ENCODE measurements at places on chromosomes 5 and 9. TPM values are rescaled to one million over a fixed set of nuclear protein-coding genes. Genes with fewer than 3 reads are reported as not detected.

DNA sequence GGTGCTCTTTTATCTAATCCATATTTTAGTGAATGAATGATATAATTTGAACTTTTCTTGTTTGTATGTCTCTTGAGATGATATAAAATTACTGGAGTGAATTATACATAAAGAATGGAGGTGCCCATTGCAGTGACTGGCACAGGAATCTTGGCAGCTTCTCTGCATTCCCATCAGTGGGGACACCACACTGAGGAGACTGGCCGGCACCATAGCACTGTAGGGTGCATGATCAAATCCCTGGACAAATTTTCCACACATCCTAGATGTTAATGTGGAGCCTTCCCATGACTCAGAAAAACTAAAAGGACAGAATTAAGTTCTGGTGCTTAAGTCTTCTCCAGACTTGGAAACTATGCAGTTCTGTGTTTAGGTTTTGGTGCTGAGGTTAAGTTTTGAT is 124.1 kb downstream of the CEP120 start:
- no peak overlapping the region for H3K4me3 ChIP-seq
- H3K27ac ChIP-seq = no peak overlapping the region
- H3K27me3 ChIP-seq = no peaks in the 10 kb centered on the region
- no peaks in the 10 kb centered on the region for H3K4me1 ChIP-seq
- DNase-seq = no peak
- H3K36me3 ChIP-seq = no peaks in the 10 kb centered on the region

DNA sequence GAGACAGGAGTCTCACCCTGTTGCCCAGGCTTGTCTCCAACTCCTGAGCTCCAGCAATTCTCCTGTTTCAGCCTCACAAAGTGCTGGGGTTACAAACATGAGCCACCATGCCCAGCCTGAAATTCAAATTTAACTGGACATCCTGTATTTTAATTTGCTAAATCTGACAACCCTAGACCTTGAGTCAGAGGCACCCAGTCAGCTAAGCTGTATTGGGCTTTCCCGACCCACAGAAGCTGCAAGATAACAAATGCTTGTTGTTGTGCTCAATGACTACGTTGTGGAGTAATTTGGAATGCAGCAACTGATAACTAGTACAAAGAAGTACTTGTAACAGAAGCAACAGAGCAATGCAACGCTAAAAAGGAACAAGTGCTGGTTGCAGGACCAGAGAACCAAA is 533.1 kb downstream of the NTRK2 start:
- peak; percentile 92 for DNase-seq
- H3K27ac ChIP-seq = no peak overlapping the region
- H3K4me3 ChIP-seq = no peak overlapping the region
- no peaks in the 10 kb centered on the region for H3K36me3 ChIP-seq

Gene FGD3
- total RNA-seq = not detected

Gene DOCK2
- total RNA-seq = 3.6 TPM

DNA sequence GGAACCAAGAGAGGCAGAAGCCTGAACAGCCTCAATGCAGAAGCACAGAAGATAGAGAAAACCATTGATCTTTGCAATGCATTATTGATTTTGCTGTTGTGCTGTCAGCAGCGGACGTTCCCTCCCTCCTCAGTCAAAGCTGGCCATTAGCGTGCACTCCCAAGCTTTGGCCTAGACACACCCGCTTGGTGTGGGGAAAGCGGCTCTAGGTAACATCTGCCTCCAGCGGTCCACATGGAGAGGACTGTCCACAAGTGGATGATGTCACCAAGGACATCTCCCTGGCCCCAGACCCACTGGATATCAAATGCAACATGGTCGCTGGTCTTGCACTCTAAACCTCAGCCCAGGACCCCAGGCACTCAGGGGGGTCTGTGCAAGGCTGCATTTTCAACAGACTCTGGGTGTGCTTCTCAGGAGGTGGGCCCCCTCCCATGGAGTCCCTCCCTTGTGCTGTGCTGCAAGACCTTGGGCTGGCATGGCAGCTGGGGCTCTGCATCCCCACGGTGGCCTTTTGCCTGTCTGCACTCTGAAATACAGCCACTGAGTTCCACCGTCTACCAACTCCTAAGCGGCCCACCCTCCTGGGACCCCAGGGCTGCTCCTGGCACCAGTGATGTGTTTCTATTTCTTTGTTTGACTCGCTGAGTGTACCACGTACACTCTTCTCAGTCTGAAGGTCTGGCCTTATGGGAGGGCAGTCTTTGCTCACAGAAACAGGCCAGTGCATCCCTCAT is 1.9 kb downstream of the SEMA4D start:
- no peak overlapping the region for H3K27ac ChIP-seq
- H3K36me3 ChIP-seq = no peaks in the 10 kb centered on the region
- peaks cover 2% of the 10 kb centered on the region for H3K27me3 ChIP-seq

GRCh38 chr9:97981846-97982682 is 1.1 kb upstream of the ANP32B start:
- H3K4me1 ChIP-seq = peaks cover 2% of the 10 kb centered on the region
- DNase-seq = peak; percentile 21
- H3K4me3 ChIP-seq = peak overlapping the region; percentile 50
- H3K36me3 ChIP-seq = no peaks in the 10 kb centered on the region
- no peaks in the 10 kb centered on the region for H3K27me3 ChIP-seq
- H3K27ac ChIP-seq = peak overlapping the region; percentile 62

GRCh38 chr9:116209414-116210116 is 56.0 kb downstream of the PAPPA start:
- H3K27me3 ChIP-seq = no peaks in the 10 kb centered on the region
- peaks cover 2% of the 10 kb centered on the region for H3K4me1 ChIP-seq
- no peak overlapping the region for H3K27ac ChIP-seq
- H3K4me3 ChIP-seq = no peak overlapping the region
- DNase-seq = no peak
- H3K36me3 ChIP-seq = peaks cover 2% of the 10 kb centered on the region

DNA sequence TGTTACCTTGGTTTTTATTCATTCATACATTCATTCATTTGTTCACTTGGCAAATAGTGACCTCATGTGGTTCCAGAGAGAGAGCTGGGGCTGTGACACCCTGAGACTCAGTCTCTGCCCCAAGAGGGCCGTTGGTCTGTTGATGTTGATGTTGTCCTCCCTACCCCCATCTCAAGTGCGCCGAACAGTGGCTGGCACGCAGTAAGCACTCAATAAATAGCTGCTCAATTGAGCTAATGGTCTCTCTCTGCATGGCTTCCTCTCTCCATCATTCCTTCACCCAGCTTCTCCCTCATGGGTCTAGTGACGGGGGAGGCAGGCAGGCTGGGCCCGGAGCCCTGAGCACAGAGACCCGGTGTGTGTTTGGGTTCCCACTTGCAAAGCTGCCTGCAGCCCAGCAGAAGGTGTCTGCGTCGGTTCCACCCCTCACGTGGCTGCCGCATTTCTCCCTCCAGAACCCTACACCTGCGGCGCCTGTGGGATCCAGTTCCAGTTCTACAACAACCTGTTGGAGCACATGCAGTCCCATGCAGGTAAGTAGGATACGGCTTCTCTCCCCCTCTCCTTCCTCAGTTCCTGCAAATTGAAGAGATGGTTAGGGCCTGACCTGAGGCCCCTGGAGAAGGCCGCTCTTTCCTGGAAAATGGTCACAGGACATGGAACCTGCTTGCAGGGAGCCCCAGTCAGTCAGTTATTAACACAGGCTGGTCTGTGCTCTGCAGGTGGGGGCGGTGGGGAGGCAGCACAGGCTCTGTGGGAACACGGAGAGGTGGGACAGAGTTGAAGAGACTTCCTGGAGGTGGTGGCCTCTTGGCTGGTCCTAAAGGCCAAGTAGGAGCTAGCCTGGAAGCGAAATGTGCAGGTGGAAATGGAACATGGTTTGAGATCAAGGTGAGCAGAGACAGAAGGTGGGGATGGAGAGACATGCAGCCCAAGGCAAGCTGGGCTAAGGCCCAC is 42.0 kb downstream of the AMBP start:
- peaks cover 22% of the 10 kb centered on the region for H3K36me3 ChIP-seq
- H3K4me3 ChIP-seq = no peak overlapping the region
- H3K27ac ChIP-seq = no peak overlapping the region
- H3K27me3 ChIP-seq = no peaks in the 10 kb centered on the region
- H3K4me1 ChIP-seq = no peaks in the 10 kb centered on the region

- peak; percentile 50 for DNase-seq
- H3K27ac ChIP-seq = no peak overlapping the region
- no peak overlapping the region for H3K4me3 ChIP-seq
- no peaks in the 10 kb centered on the region for H3K27me3 ChIP-seq
- no peaks in the 10 kb centered on the region for H3K4me1 ChIP-seq
- no peaks in the 10 kb centered on the region for H3K36me3 ChIP-seq
Observed at GRCh38 chr5:89930591-89931392, 478.8 kb downstream of the CETN3 start.

Gene WDR70
- total RNA-seq = 37.5 TPM

Gene ARL14EPL
- not detected for total RNA-seq

Gene SUB1
- 88.0 TPM for total RNA-seq

DNA sequence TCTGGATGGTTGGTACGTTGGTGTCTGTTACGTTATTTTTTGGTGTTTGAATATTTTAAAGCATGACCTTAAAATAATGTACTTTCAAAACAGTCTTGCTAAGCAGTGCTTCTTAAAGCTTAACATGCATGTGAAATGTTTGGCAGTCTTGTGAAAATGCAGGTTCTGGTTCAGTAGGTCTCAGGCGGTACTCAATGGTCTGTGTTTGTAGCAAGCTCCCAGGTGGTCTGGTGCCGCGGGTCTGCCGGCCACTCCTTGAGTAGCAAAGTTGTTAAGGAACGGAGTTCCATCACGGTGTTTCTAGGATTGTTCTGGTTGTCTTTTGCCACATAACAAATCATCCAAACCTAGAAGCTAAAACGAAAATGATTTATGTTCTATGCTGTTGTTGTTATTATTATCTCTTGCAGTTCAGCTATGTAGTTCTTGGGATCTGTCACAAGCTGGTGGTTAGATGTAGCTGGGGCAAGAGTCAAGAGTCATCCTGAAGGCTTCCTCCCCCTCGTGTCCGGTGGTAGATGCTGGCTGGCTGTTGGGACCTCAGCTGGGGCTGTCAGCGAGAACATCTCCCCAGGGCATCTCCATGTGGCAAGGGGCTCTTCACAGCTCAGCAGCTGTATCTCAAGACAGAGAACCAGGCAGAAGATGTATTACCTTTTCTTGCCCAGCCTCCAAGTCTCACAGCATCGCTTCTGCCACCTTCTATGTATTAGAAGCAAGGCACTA is 186.8 kb downstream of the PALM2AKAP2 start:
- no peak for DNase-seq
- H3K36me3 ChIP-seq = no peaks in the 10 kb centered on the region
- no peak overlapping the region for H3K27ac ChIP-seq
- H3K27me3 ChIP-seq = no peaks in the 10 kb centered on the region

DNA sequence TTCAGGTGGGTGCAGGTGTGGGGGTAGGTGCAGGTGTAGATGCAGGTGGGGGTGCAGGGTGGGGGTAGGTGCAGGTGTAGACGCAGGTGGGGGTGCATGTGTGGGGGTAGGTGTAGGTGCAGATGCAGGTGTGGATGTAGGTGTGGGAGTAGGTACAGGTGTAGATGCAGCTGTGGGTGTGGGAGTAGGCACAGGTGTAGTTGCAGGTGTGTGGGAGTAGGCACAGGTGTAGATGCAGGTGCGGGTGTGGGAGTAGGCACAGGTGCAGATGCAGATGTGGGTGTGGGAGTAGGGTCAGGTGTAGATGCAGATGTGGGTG is 94.6 kb downstream of the PHF2 start:
- no peak for DNase-seq
- H3K27ac ChIP-seq = no peak overlapping the region
- peaks cover 3% of the 10 kb centered on the region for H3K36me3 ChIP-seq
- H3K27me3 ChIP-seq = no peaks in the 10 kb centered on the region

DNA sequence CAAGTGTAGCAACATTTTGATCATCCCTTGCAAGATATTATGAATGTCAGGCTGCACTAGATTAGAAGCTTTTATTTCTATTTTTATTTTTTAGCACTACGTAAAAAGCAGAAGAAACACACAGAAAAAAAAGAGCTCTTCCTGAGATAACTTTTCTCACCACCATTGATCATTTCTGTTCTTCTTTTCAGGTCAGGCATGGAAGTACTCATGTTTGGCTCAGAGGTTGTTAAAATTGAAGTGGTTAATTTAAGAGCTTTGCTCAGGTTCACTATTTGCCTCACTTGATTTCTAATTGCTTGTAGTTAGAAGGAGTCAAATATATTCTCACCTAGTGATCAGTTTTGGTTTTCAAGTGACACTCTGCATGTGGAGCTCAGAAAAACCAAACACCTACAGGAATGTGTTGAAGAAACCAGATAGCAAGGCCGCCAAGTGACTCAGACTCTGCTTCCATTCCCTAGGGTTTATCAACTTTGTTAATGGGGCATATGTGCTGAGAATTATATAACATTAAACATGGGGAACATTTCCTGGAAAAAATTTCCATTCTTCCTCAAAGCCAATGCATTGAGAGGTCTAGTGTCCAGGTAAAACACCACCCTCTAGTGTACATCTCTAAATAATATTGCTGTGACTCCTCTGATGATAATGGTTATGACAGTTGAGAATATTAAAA is 679.8 kb downstream of the CETN3 start:
- H3K4me3 ChIP-seq = no peak overlapping the region
- no peak overlapping the region for H3K27ac ChIP-seq
- H3K36me3 ChIP-seq = no peaks in the 10 kb centered on the region
- no peak for DNase-seq
- no peaks in the 10 kb centered on the region for H3K27me3 ChIP-seq

DNA sequence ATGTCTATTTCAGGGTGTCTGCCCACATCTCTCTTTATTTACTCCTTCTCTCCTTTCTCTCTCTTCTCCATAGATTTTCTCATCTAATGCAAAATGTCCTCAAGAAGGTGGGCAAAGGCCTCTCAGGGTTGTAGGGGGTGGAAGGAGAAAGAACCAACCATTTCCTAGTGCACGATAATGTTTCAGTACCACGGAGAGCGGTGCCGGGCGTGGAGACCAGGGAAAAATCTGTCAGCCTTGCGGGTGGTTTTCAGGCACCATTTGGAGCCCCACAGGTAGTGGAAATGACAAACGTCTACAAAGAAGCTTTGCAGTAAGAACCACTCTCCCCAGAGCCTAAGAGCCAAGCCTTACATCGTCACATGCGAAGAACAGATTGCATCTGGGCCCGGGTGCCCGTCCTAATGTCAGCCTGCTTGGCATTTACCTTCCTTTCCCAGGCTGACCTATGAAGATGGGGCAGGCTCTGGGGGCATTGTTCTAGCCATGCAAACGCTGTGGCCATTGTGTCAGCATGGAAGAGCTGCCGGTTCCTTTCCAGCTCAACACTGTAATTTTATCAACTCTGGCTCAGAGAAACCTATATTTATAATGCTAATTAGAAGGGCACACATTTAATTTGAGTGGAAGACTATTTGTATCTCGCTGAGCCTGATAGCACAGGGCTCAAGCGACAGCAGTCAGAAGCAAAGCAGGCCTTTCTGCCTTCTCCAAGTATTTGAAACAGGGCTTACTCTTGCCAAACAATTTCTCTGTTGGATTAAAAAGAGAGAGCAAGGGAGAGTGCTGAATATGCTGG is 430.1 kb upstream of the WWC1 start:
- no peak overlapping the region for H3K27ac ChIP-seq
- H3K4me1 ChIP-seq = no peaks in the 10 kb centered on the region
- no peaks in the 10 kb centered on the region for H3K27me3 ChIP-seq
- no peaks in the 10 kb centered on the region for H3K36me3 ChIP-seq
- no peak overlapping the region for H3K4me3 ChIP-seq

GRCh38 chr5:133962801-133963476 is 5.5 kb downstream of the C5orf15 start:
- no peaks in the 10 kb centered on the region for H3K27me3 ChIP-seq
- peak overlapping the region; percentile 23 for H3K27ac ChIP-seq
- no peak overlapping the region for H3K4me3 ChIP-seq
- peaks cover 2% of the 10 kb centered on the region for H3K36me3 ChIP-seq

- no peak for DNase-seq
- H3K27ac ChIP-seq = no peak overlapping the region
- no peaks in the 10 kb centered on the region for H3K4me1 ChIP-seq
Observed at GRCh38 chr9:68536876-68537615, 3.6 kb downstream of the TMEM252 start.

Gene TMED7
- total RNA-seq = 104 TPM

Gene CCDC69
- 4.0 TPM for total RNA-seq

GRCh38 chr5:142892021-142892420 is 121.8 kb downstream of the ARHGAP26 start:
- no peak overlapping the region for H3K4me3 ChIP-seq
- no peak overlapping the region for H3K27ac ChIP-seq
- H3K4me1 ChIP-seq = no peaks in the 10 kb centered on the region
- DNase-seq = no peak

All from fibroblast of lung (primary cell).